ENCODE measurements at places on chromosomes 5 and 9. TPM values are rescaled to one million over a fixed set of nuclear protein-coding genes. Genes with fewer than 3 reads are reported as not detected.
A peak's percentile ranks its signal among the peaks of the same experiment; 100 is the strongest.

DNA sequence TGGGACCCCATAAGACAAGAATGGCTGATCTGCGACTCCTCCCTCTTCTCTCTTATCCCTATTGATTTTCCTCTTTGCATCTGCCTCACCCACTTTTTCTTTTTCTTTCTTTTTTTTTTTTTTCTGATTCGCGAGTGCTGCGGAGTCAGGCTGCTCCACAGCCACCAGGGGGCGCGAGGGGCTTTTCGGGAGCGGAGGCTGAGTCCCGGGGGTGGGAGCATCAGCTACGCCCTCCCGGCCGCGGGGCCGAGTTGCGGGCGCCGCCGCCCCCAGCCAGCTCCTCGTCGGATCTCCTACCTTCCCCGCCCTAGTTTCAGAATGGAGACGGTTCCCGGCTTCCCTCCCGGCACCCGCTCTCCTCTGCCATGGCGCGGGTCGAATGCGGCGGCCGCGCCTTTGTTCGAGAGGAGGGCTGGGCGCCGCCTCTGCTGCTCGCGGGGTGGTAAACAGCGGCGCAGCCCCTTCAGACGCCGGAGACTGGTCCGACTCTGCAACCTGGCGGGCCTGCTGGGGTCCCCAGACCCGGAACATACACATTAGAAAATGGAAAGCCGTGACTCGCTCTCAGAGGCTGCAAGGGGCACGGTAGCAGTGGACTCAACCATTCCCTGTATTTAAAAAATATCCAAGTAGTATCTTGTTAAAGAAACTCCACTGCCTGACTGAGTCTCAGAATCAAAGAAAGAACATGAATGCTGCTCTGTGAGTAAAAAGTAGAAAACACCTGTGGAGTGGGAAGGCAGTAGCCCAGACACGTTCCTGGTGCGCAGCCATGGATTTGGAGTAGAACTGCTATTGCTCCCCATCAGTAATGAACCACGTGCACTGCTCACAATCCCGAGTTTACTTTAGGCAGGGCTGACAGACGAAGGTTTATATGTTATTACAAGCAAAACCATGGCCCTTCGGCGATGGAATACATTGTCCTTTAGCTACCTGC, 55.7 kb downstream of the DPYSL3 start:
- DNase-seq = peak; percentile 77

- DNase-seq = no peak
Measured at GRCh38 chr9:27566118-27566517, 7.2 kb downstream of the C9orf72 start.

GRCh38 chr5:44860267-44860666, 51.5 kb downstream of the MRPS30 start:
- DNase-seq = no peak

DNA sequence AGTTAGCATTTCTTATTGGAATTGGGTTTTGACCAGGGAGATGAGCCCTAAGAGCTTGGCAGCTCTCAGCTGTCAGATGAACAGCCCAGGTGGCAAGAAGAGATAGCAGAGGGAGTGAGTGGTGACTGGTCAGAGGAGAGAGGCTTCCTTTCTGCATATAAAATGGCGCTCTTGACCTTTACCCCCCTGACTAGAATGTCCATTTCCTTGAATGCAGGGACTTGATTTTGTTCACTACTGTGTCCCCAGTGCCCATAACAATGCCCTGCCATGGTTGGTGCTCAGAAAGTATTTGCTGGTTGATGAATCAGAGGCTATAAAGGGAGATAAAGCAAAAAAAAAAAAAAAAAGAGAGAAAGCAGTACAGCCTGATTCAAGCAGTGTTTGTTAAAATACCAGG, 7.2 kb downstream of the CHMP5 start:
- no peak for DNase-seq

- DNase-seq = no peak
Measured at GRCh38 chr5:78751872-78752271, 103.3 kb upstream of the LHFPL2 start.

- no peak for DNase-seq
Measured at GRCh38 chr5:82850393-82850792, 226.8 kb downstream of the TMEM167A start.

GRCh38 chr5:8845296-8845695, 700.6 kb downstream of the SEMA5A start:
- DNase-seq = no peak

- peak; percentile 5 for DNase-seq
Measured at GRCh38 chr9:97617939-97618416, 15.2 kb downstream of the TSTD2 start.

DNA sequence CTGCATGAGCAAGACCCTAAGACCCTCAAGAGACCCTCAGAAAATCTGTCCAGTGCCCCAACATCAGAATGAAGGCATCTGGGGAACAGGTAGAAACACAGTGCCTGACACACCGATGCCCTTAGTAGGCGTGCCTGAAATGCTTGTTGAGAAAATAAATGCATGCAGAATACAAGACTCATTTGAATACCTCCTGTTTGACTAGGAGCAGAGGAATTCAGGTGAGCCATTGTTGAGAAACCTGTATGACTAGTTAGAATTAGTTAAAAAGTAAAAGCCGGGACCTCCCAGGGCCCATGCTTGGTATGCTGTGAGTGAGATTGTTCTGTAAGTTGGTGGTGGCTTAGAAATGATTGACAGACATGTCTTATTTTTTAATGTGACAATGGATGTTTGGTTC, 55.0 kb downstream of the WWC1 start:
- no peak for DNase-seq

GRCh38 chr9:78030296-78030552, 1.4 kb downstream of the GNAQ start:
- DNase-seq = no peak

DNA sequence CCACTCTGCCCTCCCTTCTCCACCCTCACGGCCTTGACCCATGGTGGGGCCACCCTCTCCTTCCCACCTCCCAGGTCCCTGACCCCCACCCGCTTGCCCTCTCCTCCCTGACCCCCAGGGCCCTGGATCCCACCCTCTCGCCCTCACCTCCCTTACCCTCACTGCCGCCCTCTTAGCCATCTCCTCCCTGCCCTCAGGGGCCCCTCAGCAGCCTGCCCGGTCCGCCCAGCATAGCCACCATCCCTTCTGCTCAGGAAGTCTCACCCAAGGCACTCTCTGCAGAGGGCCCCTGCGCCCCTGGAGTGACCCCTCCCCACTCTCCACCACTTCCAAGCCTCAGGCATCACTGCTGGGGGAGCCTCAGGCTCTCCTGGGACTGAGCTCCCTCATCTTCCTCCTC, 66.3 kb downstream of the MRPL36 start:
- DNase-seq = no peak

GRCh38 chr9:132983491-132984201, 5.2 kb downstream of the GFI1B start:
- no peak for DNase-seq

GRCh38 chr5:173293817-173294672, 34.2 kb downstream of the STC2 start:
- DNase-seq = peak; percentile 75

GRCh38 chr9:93326056-93326455, 125.4 kb upstream of the FAM120A start:
- no peak for DNase-seq

DNA sequence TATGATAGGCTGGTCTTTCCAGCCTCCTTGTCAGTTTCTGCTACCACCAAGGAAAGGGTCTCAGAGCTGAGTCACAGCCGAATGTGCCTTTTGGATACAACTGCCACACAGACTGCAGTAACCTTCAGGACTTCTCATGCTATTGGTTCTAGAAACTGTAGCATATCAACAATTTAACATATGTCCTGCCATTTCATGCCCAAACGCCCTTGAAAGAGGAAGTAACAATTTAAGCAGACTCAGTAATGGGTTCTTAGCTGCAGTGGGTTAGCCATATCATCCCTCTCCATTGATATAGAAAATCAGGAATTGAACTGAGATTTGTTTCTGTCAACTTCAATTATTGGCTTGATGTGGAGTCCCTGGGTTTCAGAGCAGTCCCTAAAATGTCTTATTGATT, 4.1 kb upstream of the CLK4 start:
- DNase-seq = peak; percentile 32

GRCh38 chr5:154076240-154076922, 37.6 kb downstream of the MFAP3 start:
- no peak for DNase-seq

GRCh38 chr9:32339424-32339823, 45.0 kb upstream of the ACO1 start:
- DNase-seq = peak; percentile 7

DNA sequence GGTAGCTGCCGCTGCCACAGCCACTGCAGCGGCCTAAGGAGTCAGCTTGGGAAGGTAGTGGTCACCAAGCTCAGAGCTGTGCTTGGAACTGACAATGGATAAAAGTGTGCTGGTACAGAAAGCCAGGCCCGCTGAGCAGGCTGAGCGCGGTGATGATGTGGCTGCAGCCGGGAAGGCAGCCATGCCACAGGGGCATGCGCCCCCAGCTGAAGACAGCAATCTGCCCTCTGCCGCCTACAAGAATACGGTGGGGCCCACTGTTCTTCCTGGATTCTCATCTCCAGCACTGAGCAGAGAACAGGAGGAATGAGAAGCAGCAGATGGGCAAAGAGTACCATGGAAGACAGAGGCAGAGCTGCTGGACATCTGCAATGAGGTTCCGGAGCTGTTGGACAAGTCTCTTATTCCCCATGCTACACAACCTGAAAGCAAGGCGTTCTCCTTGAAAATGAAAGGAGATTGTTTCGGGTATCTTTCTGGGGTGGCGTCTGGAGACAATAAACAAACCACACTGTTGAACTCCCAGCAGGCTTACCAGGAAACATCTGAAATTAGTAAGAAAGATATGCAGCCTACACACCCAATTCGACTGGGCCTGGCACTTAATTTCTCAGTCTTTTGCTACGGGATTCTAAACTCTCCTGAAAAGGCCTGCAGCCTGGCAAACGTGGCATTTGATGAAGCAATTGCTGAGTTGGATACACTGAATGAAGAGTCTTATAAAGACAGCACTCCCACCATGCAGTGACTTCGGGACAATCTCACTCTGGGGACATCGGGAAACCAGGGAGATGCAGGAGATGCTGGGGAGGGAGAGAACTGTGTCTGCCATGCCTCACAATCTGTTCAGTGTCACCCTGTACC, 22.8 kb upstream of the ANKRD18A start:
- DNase-seq = no peak

- DNase-seq = no peak
Measured at GRCh38 chr9:129803676-129804060, 684 bp downstream of the TOR1B start.

- DNase-seq = no peak
Measured at GRCh38 chr5:16067415-16067814, 112.2 kb downstream of the MARCHF11 start.

GRCh38 chr9:34519321-34520020, 3.3 kb downstream of the ENHO start:
- no peak for DNase-seq

- DNase-seq = peak; percentile 68
Measured at GRCh38 chr9:131366761-131367401, 27.0 kb upstream of the PRRC2B start.

GRCh38 chr5:148697180-148697808, 43.0 kb upstream of the HTR4 start:
- no peak for DNase-seq

- no peak for DNase-seq
Measured at GRCh38 chr5:133088064-133088463, 36.3 kb downstream of the HSPA4 start.

GRCh38 chr9:99601571-99602111, 220.0 kb upstream of the NR4A3 start:
- DNase-seq = no peak

GRCh38 chr5:32357658-32358057, 44.9 kb upstream of the MTMR12 start:
- DNase-seq = no peak

- DNase-seq = no peak
Measured at GRCh38 chr5:151362970-151363369, 15.6 kb upstream of the SLC36A2 start.

DNA sequence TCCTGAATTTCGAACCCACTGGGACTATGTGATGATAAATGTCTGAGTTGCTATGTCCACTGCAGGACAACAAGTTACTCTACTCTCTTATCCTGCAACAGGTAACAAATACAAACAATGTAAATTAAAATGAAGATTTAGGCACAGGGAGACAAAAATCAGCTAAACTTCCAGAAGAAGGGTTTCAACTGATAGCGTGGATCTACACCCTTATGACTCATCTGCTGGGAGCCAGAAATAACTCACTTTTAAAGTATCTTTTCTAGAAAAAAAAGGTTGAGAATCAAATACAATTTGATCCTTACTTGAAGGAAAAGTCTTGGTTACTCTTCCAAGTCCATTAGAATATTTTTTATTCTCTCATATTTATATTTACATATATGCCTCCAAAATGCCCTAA, 21.4 kb downstream of the PJA2 start:
- DNase-seq = no peak

- DNase-seq = no peak
Measured at GRCh38 chr5:178193251-178193809, 6.2 kb upstream of the GMCL2 start.

DNA sequence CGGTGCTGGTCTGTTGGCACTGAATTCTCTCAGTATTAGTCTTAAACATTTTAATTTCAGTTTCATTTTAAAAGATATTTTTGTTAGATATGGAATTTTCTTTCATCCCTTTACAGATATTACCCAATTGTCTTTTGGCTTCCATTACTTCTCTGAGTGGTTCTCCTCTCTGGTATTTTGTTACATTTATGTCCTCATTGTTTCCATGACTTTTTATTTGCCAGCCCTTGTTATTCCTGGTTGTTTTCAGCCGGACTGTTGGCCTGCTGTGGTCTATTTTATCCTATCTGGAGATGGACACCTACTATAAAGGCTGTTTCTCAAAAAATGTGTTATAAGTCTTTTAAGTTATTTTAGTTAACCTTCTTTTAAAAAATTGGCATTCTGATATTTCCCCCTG, 117.2 kb downstream of the ARHGEF28 start:
- DNase-seq = no peak

- DNase-seq = no peak
Measured at GRCh38 chr5:158060212-158060611, 201.3 kb upstream of the CLINT1 start.

DNA sequence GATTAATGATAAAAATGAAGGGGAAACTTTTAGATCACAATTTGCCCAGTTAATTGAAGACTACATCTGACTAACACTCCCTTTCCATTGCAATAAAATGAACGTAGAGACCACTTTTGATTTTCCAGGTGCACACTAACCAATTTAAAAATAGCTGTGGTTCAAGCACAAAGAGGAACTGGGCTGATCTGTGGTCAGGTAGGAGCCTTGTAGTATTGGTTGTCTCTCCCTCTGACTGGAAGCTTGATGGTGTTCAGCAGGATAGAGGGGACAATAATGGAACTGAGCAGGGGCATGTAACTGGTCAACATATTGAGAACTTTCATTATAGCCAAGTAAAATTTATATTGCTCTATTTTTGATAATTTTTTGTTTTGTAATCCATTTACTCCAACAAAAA, 886.8 kb upstream of the SEMA6A start:
- DNase-seq = no peak

GRCh38 chr5:37054391-37054790, 177.8 kb downstream of the NIPBL start:
- no peak for DNase-seq

SLC24A2 gene
- not detected for total RNA-seq

TCF7 gene
- 0.97 TPM for total RNA-seq

DMRT3 gene
- total RNA-seq = not detected

AQP7 gene
- total RNA-seq = 2.2 TPM

ECM2 gene
- total RNA-seq = not detected

PCDHGB7 gene
- total RNA-seq = 4.5 TPM

N4BP3 gene
- total RNA-seq = 22.3 TPM

EPB41L4B gene
- total RNA-seq = 0.29 TPM

LIX1 gene
- not detected for total RNA-seq

RAB3C gene
- not detected for total RNA-seq

PTTG1 gene
- total RNA-seq = 340 TPM

All from OCI-LY7 (cell line).